ENCODE measurements at places on chromosomes 6 and 20.

- no peak for DNase-seq
Measured at GRCh38 chr6:24255676-24256075, 102.2 kb downstream of the DCDC2 start.

DNA sequence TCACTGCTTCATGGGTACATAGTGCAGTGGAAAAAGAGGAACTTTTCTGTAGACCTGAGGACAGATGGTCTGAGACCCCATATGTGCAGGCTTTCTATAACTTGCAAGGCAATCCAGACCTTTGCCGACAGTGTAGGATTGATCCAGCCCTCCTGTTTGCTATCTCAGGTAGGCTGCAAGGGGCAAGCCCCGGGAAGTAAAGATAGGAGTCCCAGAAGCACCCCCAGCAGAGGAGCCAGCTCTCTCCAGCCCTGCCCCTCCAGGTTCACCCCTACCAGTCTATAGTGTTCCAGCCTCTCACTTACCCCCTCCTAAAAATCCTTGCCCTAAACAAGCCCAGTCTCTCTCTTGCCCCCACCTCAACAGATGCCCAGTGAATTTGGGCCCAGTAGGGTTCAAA lies 96.2 kb downstream of the FAXC start:
- no peak for DNase-seq

- no peak for DNase-seq
Measured at GRCh38 chr6:7919871-7920270, 9.3 kb upstream of the TXNDC5 start.

DNA sequence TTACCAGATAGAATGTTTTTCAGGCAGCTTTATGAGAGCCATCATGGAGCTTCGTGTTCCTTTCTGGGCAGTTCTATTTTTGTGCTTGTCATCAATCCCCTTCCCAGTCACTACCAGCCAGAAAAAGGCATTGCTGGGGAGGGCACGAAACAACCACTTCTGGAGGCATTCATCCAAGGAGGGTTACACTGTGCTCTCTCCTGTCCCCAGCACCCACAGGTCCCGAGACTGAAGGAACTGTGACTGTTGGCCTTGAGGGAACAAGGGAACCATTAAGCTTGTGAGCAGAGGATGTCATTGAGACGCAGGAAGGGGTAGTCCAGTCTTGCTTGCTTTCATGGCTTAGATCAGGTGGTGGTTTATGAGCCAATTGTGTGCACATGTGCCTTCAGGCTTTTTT lies 20.1 kb upstream of the ENPP5 start:
- no peak for DNase-seq

- DNase-seq = no peak
Measured at GRCh38 chr6:47376930-47377329, 67.2 kb upstream of the TNFRSF21 start.

DNA sequence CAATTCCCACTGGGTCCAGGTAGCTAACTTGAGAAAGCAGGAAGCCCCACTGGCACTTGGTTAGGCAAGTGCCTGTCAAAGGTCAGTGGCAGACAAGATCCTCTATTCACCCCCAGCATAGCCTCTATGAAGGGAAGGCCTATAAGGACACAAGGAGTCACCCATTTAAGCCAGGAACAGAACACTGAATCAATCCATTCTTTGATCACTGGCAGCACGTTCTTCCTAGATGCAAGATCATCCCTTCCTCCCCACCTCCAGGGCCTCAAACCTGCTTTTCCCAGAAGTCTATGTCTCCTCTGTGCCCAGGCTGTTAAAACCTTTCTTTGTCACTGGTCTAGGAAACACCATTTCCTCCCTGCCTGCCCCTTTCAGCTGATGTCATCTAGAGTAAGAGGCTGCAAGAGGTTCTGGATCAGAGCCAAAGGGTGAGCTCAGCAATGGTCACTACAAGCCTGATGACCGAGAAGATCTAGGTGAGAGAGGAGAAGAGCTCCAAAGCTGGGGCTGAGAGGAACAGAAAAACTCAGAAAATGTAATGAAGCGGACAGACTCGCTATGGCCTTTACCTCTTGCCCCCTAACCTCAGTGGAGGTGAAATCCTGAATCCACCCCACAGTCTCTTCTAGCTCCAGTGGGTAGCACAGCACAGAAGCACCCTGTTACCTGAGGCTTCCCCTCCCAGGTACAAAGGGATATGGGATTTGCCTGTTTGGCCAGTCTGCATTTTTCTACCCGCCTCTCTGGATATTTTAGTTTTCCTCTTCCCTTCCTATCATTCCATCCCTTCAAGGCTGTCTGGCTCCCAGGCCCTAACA lies 1.8 kb downstream of the GTPBP2 start:
- no peak for DNase-seq
